ENCODE measurements at places on chromosomes 2 and 18.

GRCh38 chr18:52288403-52289004 is 51.5 kb upstream of the DCC start:
- DNase-seq, result no peak

DNA sequence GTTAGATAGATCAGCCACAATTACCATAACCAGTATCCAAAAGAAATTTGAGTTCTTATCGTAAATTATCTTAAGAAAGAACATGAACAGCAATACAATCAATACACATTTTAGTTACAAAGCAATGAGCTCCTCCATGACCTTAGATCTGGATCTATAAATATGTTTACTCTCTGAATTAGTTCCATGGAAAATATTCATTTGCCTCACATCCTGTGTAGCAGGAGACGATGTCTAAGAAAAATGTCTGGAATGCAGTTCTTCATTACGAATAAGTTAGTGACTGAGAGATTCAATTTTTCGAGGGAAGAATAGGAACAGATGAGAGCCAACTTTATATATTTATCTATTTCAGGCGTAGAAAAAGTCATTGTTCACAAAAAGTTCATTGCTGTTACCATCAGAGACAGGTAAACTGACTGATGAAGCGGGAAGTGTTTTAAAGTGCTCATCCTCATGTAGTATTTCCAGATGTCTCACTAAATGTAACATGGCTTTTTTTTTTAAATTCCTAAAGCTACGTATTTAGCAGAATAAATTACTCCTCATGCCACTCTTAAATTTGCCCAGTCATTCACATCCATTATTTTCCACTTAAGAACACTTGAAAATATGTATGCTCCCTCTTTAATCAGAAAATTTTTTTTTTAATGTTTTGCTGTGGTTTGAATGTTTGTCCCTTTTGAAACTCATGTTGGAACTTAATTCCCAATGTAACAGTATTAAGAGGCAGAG is 106.5 kb upstream of the SCN1A start:
- peak; percentile 21 for DNase-seq

DNA sequence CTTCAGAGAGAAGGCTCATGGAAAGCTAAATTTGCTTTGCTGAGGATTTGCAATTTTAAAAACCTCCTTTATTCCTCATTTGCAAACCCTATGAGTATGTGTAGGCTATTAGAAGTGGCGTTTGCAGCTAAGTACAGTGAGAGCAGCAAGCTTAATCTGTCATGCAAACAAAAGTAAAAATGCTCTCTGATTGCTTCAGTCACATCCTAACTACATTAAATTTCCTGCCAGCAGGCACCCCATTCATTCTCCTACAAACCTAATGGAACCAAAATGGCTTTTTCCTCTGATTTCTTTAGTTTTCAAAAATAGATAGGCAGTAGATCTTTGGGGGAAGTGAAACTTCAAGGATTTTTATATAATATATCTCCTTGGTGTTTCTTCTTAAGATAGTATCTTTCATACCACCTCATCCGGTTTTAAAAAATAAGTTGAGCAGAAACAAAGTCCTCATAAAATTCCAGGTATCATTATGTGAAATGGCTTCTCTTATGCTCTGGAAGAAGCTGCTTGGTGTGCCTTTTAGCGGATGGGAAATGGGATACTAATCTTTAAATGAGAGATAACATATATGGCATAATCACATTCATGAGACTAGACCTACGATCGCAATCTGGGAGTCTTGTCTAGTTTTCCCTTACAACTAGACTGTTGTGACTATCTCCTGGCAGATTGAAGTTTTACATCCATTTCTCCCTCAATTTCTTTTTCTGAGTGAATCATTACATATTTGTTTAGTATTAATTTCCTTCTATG is 49.1 kb downstream of the CLIP4 start:
- DNase-seq, result no peak

GRCh38 chr18:77530732-77531131 is 281.1 kb downstream of the GALR1 start:
- no peak for DNase-seq

GRCh38 chr2:45258311-45258710 is 249.1 kb upstream of the SIX2 start:
- DNase-seq, result no peak

DNA sequence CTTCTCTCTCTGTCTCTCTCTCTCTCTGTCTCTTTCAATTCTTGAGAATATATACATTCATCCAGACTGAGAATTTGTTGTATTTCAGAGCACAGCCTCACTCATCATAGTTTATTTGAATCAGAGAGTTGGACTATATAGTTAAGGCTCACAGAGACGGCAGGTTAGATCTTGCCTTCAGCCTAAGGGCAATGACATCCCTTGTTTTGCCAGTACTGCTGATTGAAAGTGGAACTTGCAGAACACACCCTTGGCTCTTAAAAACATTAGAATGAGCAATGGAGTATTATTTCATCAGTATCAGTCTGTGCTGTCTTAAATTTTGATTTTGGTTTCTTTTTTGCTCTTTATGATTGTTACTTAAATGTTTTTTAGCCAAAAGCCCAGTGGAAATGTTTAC is 62.0 kb upstream of the DSG1 start:
- DNase-seq, result no peak

DNA sequence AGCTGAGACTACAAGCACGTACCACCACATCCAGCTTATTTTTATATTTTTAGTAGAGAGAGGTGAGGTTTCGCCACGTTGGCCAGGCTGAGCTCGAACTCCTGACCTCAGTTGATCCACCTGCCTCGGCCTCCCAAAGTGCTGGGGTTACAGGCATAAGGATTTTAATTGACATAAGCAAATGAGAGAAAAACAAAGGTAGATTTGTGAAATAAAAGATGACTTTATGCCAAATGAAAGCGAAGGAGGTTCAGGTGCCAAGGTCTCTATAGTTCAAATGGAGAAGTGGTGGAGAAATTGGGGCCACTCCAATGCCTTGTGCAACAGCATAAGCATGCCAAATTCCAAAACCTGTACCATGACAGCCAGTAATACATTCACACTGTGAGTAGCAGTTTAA is 180.6 kb downstream of the MREG start:
- DNase-seq, result no peak

DNA sequence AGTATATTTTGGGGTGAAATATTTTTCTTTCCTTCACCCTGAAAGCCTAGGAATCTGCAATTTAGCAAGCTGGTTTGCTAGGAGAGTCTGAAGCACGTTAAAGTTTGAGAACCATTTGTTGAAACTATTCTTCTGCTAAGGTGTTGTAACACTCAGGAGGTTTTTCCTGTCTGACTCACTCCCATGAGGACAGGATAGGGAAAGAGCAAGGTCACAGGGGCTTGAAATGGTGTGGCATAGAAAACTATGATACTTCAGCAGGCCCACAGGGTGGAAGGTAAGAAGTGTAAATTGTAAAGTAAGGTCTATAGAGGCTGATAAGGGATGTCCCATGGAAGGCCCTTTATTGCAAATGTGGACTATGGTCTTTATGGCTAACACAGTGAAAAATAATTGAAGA is 177.7 kb upstream of the ZC3H15 start:
- DNase-seq, result peak; percentile 28

DNA sequence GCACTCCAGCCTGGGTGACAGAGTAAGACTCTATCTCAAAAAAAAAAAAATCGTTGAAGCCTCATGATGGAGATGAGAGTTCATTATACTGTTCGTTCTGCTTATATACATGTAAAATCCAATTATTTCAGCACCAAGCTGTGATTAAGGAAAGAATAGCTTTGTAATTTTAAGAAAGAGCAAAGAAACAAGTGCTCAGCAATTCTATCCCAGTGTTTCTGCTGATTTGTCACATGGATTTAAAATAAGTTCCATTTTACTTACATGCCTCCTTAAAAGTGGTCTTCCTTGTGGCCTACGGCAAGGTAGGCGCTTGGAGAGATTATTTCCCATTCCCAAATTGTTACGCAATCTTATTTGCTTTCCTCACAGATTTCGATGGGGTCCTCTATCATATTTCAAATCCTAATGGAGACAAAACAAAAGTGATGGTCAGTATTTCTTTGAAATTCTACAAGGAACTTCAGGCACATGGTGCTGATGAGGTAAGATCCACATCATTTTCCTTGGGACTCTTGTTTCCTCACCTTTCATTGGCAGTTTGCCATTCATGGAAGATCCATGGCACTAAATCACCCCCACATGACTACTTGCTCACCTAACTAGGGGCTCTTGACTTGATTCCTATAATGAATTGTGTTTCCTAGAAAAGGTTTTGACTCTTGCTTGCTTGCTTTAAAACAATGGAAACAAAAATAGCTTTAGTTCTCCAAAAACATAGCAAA is 11.5 kb downstream of the ARPC2 start:
- no peak for DNase-seq

GRCh38 chr2:207164006-207164831 is 1.5 kb downstream of the KLF7 start:
- DNase-seq, result no peak

GRCh38 chr18:4453874-4454536 is 1.1 kb downstream of the DLGAP1 start:
- DNase-seq, result no peak

DNA sequence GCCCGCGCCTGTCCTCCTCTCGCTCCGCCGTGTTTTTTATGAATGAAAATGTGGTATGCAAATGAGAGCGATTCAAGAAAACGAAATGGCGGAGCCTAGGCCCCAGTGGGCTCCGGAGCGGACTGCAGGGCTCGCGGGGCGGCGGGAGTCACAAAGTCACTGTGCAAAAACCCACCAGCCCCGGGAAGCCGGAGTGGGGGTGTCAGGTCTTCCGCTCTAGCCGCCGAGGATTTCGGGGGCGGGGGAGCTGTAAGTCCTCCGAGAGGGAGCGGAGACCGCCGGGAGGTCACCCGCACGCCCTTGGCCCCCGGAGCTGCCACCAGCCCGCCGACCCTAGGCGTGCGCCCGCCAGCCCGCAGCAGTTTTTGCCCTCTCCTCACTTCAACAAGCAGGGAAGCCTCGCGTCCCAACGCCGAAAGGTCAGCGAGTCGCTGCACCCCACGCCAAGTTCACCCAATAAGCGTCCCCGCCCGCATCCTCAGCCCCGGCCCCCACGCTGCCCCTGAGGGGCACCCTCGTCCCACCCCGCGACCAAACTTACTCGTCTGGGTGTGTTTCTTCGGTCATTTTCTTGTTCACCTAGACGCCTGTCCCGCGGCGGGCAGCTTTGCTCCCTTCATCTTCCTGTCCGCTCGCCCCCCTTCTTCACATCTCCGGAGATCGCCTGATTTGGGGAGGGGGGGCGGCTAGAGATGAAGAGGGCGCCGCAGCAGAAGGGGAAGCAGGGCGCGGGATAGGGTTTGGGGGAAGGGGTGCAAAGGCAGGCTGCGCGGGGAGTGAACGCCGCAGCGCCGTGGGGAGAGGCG is 775 bp downstream of the SPRED2 start:
- no peak for DNase-seq

GRCh38 chr2:234967201-234967869 is 15.5 kb downstream of the SH3BP4 start:
- DNase-seq, result no peak

- DNase-seq, result peak; percentile 36
These were observed 2.8 kb upstream of the BBS5 start for GRCh38 chr2:169476459-169476858.

GRCh38 chr2:7508296-7508943 is 591.2 kb downstream of the RNF144A start:
- no peak for DNase-seq

GRCh38 chr2:145725876-145726275 is 1206.0 kb upstream of the ZEB2 start:
- DNase-seq, result no peak

GRCh38 chr2:172947461-172948153 is 128.0 kb upstream of the MAP3K20 start:
- DNase-seq, result no peak

- DNase-seq, result no peak
These were observed 9.8 kb downstream of the REL start for GRCh38 chr2:60891180-60891579.

- no peak for DNase-seq
These were observed 48.1 kb downstream of the ACOXL start for GRCh38 chr2:110780461-110780860.

DNA sequence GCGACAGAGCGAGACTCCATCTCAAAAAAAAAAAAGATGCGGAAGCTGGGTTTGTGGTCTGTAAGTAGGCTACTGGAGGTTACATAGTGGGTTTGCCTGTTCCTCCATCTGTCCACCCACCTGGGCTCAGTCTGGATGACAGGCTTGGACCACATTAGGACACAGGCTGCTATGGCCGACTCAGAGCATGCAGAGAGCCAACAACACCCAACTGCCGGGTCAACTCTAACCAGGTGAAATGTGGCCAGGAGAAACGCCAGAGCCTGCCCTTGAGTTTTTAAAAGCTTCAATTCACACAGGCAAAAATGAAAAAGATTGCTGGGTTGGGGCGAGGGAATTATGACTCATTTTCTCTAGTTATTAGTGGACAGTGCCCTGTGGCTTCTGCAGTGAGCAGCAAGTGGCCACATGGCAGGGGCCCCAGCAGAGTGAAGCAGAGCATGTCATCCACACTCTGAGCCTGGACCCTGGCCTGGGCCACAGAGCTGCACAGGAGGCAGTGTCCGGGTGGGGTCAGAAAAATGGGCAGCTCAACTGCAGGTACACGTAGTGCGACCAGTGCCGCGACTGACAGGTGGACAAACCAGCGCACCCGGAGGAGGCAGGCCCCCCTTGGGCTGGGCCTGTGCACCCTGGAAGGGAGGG is 67.4 kb downstream of the BIN1 start:
- DNase-seq, result no peak

GRCh38 chr2:101828673-101829334 is 131.3 kb downstream of the MAP4K4 start:
- DNase-seq, result no peak

- no peak for DNase-seq
These were observed 67.8 kb downstream of the MYT1L start for GRCh38 chr2:2263196-2263829.

DNA sequence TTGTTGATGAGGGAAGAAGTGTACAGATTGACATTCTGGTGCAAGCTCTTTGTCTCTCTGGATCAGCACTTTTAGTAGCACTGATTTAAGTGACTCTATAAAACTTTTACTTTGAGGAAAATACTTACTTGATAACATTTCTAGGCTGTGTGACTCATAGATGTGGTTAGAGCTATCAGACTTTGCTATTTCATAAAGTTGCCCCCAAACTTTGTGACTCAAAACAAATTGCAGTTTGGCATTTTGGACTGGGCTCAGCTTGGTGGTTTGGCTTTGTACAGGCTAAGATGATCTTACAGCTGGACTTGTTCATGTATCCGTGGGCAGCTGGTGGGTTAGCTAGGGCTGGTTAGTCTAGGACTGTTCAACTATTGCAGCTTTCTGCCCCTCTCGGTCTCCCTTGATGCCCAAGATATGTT is 42.1 kb upstream of the GLS start:
- DNase-seq, result peak; percentile 73

DNA sequence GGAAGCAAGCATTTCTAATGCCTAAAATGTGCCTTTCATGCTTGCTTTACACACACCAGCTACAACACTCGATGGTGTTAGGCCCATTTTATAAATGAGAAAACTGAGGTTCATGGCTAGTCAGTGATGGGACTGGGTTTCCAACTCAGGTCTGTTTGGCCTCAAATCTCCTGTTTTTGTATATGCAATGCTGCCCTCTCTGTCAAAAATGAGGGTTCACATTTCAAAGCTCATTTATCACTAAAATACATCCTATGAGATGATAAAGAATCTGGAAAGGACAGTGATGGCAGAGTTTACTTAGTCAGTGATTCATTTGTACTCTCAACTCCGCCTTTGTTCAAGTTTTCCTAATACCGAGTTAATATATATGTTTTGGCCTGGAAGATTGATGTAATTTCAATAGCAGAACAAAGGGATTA is 92.3 kb downstream of the KCTD1 start:
- no peak for DNase-seq

GRCh38 chr2:184425083-184425482 is 173.2 kb upstream of the ZNF804A start:
- DNase-seq, result peak; percentile 50

GRCh38 chr2:4077017-4077416 is 373.6 kb downstream of the DCDC2C start:
- DNase-seq, result no peak

GRCh38 chr2:240644171-240644651 is 18.9 kb downstream of the GPR35 start:
- DNase-seq, result no peak

Measured in skeletal muscle cell (primary cell).